ENCODE measurements at places on chromosomes 3 and 15. TPM values are rescaled to one million over a fixed set of nuclear protein-coding genes. Genes with fewer than 3 reads are reported as not detected.

The CTXN2 gene
- not detected for total RNA-seq

The ITIH1 gene
- total RNA-seq, result not detected

GRCh38 chr15:39304201-39304841, 276.6 kb upstream of the THBS1 start:
- DNase-seq, result no peak

GRCh38 chr3:161316006-161316689, 55.2 kb downstream of the SPTSSB start:
- DNase-seq, result no peak

- DNase-seq, result no peak
Measured at GRCh38 chr15:100923902-100924301, 4.7 kb downstream of the LRRK1 start.

DNA sequence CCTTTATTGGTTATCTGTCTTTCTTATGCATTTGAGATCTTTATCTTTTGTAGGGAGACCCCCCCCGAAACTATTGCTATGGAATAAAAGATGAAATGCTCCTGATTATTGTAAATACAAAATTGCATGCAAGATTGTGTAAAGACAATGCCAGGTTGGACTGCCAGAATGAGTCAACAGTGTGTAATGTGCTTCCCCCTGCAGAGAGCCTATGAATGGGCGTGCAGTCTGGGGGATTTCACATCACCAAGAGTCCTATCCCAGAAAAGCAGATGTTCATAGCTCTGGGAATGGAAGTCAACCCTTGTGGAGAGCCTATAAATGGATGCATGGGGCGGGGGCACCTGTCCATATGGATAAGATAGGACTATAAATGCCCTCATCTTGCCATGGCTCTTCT, 584.3 kb downstream of the NSUN3 start:
- DNase-seq, result no peak

- DNase-seq, result no peak
Measured at GRCh38 chr3:64318001-64318400, 92.7 kb upstream of the PRICKLE2 start.

DNA sequence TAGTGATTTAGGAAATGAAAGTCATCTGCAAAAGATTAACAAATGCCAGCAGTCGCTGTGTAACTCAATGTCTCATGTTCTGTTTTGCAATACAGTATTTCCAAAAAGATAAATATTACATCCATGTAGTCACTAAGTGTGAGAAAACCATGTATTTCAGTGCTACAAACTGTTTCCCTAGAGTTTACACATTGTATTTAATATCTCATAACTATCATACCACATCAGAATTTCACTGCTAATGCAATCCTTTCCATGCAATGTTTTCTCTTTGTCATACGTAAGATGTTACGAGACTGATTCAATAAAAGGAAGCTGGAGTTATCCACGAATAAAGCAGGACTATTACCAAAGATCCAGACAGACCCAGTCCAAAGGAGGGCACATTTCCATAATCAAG, 269.4 kb downstream of the GBE1 start:
- DNase-seq, result no peak

DNA sequence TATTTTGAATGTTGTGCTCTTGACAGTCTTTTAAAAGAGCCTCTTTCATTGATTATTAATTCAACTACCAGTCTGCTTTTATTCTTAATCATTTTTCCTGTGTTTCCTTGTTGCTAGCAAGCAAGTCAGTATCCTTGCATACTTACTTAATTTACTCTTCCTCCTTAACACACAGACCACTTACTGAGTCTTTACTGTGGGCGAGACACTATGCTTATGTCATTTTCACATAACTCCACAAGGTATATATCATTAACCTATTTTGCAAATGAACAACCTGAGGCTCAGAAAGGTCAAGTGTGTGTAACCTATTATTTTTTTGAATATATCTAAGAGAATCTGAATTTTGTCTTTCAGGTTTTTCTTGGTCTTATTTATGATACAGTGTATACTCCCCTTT, 130.9 kb downstream of the WDR76 start:
- no peak for DNase-seq

- DNase-seq, result no peak
Measured at GRCh38 chr3:52398670-52399081, 46.2 kb downstream of the SEMA3G start.

DNA sequence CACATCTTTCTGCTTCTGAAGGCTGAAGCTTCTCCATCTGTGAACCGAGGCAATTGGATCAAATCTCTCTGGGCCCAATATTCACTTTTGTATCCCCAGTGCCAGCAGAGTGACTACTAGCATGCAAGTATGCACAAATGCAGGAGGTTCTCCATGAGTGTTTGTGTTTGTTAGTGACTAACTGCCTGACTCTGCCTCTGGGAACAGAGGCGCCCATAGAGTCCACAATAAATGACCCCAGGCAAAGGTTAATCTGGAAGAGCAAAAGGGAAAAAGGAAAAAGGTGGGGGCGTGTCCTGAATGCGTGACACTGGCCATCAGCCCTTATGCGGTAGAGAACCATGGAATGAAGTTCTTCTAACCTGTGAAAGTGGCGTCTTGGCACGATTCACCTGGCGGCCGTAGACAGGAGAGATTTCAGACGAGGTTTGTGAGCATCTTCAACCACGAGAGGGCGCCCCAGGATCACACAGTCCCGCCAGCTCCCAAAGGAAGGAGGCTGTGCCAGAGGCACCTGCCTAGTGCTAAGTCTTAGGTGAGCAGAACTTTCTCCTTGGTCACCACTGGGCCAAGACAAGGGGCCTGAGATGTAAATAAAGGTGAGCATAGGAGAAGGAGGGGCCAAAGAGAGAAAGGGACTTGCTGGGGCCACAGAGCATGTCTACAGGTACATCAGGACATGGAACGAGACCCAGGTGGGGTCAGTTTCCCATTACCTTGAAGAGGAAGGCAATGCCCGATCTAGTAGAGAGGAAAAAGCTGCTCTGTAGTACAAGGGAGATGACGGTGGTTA, 44.2 kb downstream of the RBPMS2 start:
- peak; percentile 69 for DNase-seq

DNA sequence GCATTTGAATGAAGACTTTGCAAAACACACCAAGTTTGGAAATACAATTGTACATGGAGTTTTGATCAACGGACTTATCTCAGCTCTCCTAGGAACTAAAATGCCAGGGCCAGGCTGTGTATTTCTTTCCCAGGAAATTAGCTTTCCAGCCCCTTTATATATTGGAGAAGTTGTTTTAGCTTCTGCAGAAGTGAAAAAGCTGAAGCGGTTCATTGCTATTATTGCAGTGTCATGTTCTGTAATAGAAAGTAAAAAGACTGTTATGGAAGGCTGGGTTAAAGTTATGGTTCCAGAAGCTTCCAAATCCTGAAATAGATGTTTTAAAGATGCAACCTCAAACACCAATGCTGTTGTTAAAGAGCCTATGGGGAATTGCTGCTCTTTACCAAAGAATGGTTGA, 11.5 kb downstream of the HTD2 start:
- DNase-seq, result no peak

DNA sequence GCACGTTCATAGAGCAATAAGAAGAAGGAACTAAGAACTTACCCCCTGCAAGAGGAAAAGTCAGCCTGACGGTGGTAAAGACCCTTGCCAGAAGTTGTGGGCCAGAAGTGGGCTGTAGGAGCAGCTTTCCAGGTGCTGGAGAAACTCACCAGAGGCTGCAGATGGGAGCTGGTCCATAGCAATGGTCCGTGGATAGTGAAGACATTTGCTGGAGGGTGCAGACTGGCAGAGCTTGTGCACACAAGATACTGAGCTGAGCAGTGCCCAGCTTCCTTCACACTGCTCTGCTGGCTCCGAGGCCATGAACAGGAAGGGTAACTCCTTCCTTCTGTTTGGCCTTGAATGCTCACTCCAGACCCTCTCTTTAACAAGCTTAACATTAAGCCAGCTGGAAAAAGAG, 149.8 kb upstream of the BNIP2 start:
- no peak for DNase-seq

Measured in H1 (cell line).